Hindlimb muscle (tissue), 1 donor: ENCODE measurements at places on chromosomes 6 and 20. TPM values are rescaled to one million over a fixed set of nuclear protein-coding genes. Genes with fewer than 3 reads are reported as not detected.

Gene SMPD2
- 3.9 TPM for polyA plus RNA-seq

GRCh38 chr6:37783856-37784584 lies 35.5 kb upstream of the ZFAND3 start:
- no peak for DNase-seq

Gene ELOVL4
- 1.4 TPM for polyA plus RNA-seq

Gene HTR1E
- polyA plus RNA-seq: not detected

Gene KCTD20
- polyA plus RNA-seq: 38.9 TPM

DNA sequence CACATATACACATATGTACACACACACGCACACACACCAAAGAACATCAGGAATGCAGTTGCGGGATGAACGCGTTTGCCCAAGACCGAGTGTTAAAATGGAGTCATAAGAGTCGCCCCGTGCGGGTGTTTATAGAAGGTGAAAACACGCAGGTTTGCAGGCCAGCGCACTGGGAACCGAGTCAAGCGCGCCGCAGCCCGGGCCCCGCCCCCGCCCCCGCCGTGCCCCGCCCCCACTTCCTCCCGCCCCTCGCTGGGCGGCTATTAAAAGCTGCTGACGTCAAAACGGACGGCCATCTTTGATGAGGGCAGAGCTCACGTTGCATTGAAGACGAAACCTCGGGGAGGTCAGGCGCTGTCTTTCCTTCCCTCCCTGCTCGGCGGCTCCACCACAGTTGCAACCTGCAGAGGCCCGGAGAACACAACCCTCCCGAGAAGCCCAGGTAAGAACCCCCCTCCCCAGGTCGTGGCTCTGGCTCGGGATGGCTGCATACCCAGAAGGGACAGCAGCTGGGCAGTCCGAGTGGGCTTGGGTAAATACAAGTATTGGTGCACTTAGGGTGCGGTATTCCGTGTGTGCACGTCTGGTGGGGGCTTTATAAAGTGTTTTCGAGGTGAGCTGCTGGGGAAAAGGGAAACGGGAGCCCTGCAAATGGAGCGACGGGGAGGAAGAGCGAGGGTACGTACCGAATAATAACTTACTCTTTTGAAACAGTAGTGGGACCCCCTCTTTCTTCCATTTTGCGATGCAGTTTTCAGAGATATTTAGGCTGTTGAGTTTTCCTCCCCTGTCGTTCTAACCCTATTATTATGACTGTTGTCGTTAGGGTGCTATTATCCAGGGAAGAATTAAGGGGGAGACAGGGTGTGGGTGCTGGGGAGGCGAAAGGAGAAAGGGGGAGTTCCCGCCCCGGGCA lies at the start of gene SNAP25:
Gene SNAP25, plus strand, starts transcription at position 295 of the 916 bp plus-strand sequence. CDS start 56,662 bp downstream, outside the sequence.
- DNase-seq: peak; percentile 56

Gene TNF
- polyA plus RNA-seq: 0.12 TPM

DNA sequence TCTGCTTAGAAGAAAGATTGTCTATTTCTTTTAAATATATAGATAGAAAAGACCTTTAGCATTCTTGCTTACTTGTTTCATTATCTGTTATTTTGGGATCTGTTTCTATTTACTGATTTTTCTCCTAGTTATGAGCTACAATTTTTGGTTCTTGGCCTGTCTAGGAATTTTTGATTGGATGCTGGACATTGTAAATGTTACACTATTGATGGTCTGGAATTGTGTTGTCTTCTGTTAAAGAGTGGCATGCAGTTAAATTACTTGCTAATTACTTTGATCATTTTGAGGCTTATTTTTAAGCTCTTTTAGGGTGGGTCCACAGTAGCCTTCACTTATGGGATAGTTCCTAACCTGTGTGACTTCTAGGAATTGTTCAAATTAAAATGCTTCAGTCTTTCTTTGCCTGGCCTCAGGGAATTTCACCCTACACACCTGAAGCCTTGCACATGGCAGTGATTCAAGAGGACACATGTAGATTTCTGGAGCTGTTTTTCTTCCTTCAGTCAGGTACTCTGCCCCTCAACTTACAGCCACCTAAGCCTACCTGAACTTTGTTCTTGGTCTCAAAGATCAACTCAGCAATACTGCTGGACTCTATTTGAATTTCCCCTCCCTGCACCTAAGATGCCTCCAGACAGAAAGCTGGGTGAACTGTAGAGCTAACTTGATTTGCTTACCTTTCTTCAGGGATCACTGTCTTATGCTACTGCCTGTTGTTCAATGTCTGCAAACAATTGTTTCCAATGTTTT lies 66.2 kb upstream of the NNAT start:
- no peak for DNase-seq

DNA sequence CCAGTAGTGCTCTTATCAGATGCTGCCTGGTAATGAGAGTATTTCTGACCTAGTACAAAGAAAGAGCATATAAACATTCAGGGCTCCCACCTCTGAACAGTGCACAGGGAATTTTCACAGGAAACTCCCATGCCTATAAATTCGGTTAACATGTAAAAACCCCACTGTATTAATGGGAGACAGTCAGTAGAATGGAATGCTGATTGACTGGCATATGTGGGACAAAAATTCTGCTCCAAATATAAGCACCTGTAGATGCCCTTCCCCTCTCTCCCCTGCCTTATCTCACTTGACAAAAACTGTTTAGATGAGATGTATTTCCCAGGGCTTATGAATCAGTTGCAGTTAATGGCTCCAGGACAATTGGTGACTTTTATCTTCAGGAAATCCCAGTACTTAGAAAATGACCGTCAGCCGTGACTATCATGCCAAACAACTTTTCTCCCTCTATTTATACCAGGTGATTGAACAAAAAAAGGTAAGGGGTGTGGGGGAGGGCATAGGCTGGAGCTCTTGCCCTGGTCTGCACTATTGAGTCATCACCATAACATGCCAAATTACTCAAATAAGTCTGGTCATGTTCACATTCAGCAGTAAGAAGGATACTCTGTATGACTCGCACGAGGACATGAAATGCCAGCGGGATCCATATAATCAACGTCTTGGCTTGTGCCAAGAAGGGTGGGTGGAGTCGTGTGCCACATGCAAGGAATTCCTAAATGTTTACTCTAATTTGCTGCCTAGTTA lies 176.4 kb upstream of the BMP2 start:
- no peak for DNase-seq

- no peak for DNase-seq
Observed at GRCh38 chr20:6848041-6848440, 80.6 kb downstream of the BMP2 start.

Gene KIF25
- polyA plus RNA-seq: 0.99 TPM

DNA sequence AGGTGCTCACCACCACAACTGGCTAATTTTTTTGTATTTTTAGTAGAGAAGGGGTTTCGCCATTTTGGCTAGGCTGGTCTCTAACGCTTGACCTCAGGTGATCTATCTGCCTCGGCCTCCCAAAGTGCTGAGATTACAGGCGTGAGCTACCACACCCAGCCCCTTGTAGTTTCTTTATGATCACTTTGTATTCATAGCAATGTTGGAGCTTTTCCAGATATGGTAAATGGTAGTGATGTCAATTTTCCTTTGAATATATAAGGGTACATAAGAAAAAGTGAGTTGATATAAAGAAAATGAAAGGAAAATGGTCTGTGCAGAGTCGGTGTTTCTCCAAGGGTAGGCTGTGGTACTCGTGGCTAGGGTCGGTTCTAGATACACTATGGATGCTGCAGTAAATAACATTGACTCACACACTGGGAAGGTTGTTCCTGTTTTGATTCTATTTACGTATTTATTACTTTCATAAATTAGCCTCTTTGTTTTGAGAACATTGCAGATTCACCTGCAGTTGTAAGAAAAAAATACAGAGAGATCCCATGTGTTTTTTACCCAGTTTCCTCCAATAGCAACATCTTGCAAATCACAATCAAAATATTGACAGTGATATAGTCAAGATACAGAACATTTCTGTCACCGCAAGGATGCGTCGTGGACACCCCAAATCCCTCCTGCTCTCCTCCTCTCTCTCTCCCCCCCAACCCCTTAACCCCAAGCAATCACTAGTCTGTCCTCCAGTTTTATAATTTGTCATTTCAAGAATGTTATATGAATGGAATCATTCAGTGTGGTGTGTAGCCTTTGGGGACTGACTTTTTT lies 2.5 kb downstream of the ZNF831 start:
- DNase-seq: no peak

DNA sequence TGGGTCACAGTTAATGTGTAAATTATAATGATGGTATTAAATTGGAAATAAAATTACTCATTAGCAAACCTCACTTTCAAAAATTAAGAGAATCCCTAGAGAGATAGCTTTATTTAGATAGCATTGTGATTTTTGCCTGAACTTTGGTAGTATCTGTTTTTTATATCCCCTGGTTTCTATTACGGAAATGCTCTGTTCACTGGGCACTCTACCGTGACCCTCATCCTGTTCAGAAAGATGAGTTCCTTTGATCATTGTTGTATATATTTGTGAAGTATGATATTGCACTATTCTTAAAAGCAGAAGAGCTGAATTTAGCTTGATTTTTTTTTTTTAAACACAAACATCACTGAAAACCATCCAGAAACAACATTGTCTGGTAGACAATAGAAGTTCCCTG lies 1143.8 kb upstream of the MAP3K7 start:
- no peak for DNase-seq

DNA sequence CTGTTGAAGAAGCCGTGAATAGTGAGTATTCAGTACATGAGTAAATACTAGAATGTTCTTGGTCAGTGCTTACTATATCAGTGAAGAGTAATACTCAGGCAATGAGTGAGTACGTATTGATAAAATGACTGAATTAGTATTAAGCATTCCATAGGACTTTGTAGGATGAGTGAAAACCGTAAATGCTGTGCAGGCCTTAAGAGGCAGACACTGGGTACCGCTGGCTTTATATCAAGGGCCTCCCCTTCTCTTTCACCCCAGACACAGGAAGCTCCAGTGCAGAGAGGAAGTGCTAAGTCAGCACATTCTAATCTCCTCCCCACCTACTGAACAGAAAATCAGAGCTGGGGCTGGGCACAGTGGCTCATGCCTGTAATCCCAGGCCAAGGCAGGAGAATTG lies 24.2 kb downstream of the POFUT1 start:
- no peak for DNase-seq

Gene DNAH8
- polyA plus RNA-seq: 0.49 TPM

Gene SUPT3H
- 11.3 TPM for polyA plus RNA-seq

- DNase-seq: no peak
Observed at GRCh38 chr20:61447952-61448351, 195.9 kb downstream of the CDH4 start.

GRCh38 chr6:142011156-142011555 lies 121.6 kb upstream of the GJE1 start:
- DNase-seq: no peak

DNA sequence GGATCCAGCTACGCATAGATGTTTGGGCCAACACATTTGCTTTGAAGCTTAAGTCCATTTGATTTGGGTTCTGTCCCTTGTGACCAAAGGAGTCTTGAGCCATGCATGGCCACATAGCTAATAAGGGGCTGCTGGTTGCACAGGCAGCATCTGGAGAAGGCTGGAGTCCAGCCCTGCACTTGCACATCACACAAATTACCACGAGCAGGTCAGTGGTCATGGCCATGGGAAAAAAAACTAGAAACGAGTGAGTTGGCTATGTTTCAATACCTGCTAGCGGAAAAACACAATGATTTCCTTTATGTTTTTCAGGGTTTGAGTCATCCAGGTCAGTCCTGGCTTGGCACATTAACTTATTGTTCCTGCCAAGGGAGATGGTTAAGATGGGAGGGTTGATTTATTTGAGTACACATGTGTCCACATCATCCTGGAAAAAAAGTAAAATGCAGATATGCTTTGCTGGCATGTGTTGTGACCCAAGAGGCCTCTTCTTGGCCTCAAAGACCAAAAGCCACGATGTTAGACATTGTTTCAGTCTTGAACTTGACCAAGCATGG lies 5.6 kb upstream of the STX16 start:
- no peak for DNase-seq

GRCh38 chr20:1346315-1346969 lies 17.5 kb upstream of the SDCBP2 start:
- DNase-seq: no peak

- no peak for DNase-seq
Observed at GRCh38 chr20:5495939-5496338, 179.2 kb upstream of the PROKR2 start.

DNA sequence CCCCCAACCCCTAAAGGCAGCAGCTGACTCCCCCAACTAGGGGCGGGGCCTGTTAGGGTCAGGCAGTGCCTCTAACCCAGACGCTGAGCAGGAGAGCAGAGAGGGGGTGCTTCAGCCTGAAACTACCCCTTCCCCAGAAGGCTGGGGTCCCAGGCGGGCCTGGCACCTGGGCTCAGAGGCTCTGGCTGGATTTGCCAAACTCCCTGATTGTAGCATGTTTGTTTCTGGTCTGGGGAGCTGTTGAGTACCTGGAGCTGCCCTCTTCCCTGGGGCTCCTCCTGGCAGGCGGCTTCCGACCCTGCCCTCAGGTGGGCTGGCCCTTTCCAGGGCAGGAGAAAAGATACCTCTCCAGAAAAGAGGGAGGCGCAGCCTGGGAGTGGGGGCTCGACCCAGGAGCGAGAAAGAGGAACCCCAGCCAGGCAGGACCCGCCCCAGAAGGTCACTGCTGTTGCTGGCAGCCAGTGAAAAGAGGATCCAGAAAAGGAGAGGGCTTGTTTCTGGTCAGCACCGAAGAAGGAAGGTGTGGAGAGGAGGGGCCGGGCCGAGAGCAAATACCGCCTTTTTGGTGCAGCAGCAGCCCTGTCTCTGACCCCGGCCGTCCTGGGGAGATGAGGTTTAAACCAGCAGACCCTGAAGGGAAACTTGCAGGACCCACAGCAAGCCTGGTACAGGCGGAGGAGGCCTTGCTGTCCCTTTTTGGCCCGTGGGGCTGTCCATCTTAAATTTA lies 810 bp upstream of the ABHD16B start:
- no peak for DNase-seq

DNA sequence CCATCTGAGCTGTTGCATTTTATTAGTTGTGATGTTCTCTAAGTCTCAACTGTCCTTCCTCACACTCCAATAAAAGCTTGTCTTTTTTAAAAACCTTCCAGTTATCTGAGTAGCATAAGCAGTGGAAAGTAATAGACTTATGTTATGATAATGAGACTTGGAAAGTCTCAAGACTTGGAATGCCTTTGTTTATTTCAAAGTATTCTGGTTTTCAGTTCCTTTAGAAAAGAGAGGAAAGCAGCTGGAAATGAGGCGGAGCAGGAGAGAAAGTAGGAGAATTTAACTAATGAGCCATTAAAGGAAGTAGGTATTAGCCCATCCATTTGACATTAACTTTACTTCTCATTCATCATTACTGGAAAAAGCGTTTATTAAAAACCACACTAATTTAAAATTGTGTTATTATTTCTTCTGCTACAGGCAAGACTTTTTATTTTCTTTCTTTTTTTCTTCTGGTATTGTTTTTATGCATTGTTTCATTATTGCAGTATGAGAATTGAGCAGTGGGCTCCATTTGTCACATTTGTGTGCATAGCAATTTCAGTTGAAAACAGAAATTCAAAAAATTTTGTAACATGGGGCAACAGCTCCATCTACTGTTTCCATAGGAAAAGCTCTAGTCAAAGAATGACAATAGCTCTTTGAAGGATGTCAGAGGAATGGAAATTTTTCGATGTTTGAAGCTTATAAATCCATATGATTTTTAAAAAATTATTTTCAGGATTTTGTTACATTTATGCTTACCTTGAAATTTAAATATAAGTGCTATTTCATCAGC lies 194.8 kb downstream of the COL9A1 start:
- peak; percentile 42 for DNase-seq
